Prostate gland (tissue), 2 donors: ENCODE measurements at places on chromosomes 1 and 21. TPM values are rescaled to one million over a fixed set of nuclear protein-coding genes. Genes with fewer than 3 reads are reported as not detected.

GRCh38 chr1:25629836-25630235 lies 13.2 kb downstream of the MAN1C1 start:
- H3K27ac ChIP-seq: no peak overlapping the region
- H3K4me1 ChIP-seq: no peaks in the 10 kb centered on the region
- no peaks in the 10 kb centered on the region for H3K27me3 ChIP-seq
- no peak overlapping the region for H3K4me3 ChIP-seq
- H3K36me3 ChIP-seq: no peaks in the 10 kb centered on the region

- no peak overlapping the region for H3K27ac ChIP-seq
- no peaks in the 10 kb centered on the region for H3K27me3 ChIP-seq
- H3K4me1 ChIP-seq: no peaks in the 10 kb centered on the region
Observed at GRCh38 chr1:50488876-50489275, 65.6 kb upstream of the DMRTA2 start.

DNA sequence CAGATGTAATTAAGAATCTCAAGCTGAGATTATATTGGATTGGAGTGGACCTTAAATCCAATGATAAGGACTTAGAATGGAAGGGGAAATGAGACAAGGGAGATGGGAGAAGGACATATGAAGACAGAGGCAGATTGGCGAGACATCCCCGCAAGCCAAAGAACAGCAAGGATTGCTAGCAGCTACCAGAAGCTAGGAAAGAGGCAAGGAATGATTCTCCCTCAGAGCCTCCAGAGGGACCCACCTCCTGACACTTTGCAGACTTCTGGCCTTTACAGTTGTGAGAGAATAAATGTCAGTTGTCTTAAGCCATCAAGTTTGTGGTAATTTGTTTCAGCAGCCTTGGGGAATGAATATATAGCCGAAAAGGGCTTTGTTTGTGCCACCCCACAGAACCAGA lies 20.7 kb downstream of the METTL13 start:
- DNase-seq: no peak
- H3K27ac ChIP-seq: no peak overlapping the region
- no peaks in the 10 kb centered on the region for H3K36me3 ChIP-seq
- H3K4me3 ChIP-seq: no peak overlapping the region

DNA sequence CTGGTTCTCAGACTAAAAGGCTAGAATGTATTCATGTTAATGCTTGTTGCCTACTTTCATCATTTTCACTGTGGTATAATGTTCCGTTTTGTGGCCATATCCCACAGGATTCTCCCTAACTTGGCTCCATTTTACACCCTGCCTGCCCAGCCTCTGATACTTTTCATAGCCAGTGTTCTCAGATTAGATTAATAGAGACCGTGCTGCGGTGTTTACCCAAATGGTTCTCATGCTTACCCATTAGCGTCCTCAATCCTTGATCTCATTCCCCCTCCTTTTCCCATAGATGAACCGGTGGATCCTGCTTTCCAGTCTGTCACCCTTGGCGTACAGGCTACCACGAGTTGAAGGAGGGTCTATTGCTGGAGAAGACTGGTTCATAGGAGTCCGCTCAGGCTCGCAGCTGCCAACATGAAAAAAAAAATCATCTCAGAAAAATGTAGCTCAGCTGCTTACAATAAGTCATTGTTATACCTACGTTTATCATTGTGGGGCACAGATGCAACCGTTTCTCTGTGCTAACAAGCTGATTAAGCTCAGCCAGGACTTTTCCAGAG lies 78.7 kb downstream of the SETD4 start:
- H3K27ac ChIP-seq: no peak overlapping the region
- no peaks in the 10 kb centered on the region for H3K36me3 ChIP-seq
- H3K27me3 ChIP-seq: no peaks in the 10 kb centered on the region
- no peak overlapping the region for H3K4me3 ChIP-seq
- peaks cover 5% of the 10 kb centered on the region for H3K4me1 ChIP-seq

- H3K4me3 ChIP-seq: no peak overlapping the region
- no peaks in the 10 kb centered on the region for H3K4me1 ChIP-seq
- no peaks in the 10 kb centered on the region for H3K36me3 ChIP-seq
- H3K27ac ChIP-seq: no peak overlapping the region
- no peak for DNase-seq
Observed at GRCh38 chr1:14625572-14625971, 27.1 kb downstream of the KAZN start.

DNA sequence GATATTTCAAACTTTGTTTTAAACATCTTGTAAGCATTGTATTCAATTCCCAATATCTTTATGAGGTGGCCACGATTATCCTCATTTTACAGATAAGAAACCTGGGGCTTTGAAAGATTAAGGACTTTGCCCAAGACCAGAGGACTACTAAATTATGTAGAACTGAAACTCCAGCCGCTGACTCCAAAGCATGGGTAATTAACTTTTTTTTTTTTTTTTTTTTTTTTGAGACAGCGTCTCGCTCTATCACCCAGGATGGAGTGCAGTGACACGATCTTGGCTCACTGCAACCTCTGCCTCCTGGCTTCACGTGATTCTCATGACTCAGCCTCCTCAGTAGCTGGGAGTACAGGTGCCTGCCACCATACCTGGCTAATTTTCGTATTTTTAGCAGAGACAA lies 68.7 kb downstream of the ALG14 start:
- H3K4me3 ChIP-seq: no peak overlapping the region
- no peaks in the 10 kb centered on the region for H3K4me1 ChIP-seq
- H3K27me3 ChIP-seq: no peaks in the 10 kb centered on the region
- no peaks in the 10 kb centered on the region for H3K36me3 ChIP-seq
- DNase-seq: no peak

- H3K27me3 ChIP-seq: no peaks in the 10 kb centered on the region
- peak overlapping the region; percentile 4 for H3K27ac ChIP-seq
- H3K4me1 ChIP-seq: no peaks in the 10 kb centered on the region
Observed at GRCh38 chr1:239893127-239893731, 198.5 kb upstream of the FMN2 start.

- no peak overlapping the region for H3K27ac ChIP-seq
- no peaks in the 10 kb centered on the region for H3K27me3 ChIP-seq
- H3K4me1 ChIP-seq: no peaks in the 10 kb centered on the region
- no peak overlapping the region for H3K4me3 ChIP-seq
- no peak for DNase-seq
Observed at GRCh38 chr1:42142894-42143675, 10.1 kb upstream of the GUCA2B start.

DNA sequence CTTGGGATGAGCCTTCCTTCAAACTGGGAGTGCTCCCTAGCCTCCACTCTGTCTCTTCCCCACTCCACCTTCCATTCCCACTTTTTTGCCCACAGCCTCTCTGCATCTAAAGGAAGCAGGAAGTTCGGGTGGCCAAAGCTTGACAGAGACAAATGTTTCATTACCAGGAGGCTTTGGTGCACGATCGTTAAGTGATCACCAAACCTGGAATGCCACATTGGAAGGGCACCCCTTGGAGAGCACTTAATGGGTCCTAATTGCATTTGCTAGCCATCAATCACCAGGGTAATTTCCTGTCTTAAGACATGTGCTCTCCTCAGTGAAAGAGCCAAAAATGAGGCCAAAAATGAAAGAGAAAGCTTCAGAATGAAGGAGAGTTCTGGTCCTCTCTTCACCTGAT lies 206.5 kb downstream of the TNR start:
- H3K27me3 ChIP-seq: no peaks in the 10 kb centered on the region
- H3K4me1 ChIP-seq: no peaks in the 10 kb centered on the region
- H3K4me3 ChIP-seq: no peak overlapping the region

GRCh38 chr1:156012051-156012817 lies 8.5 kb downstream of the SSR2 start:
- peaks cover 20% of the 10 kb centered on the region for H3K36me3 ChIP-seq
- no peak overlapping the region for H3K27ac ChIP-seq
- no peak overlapping the region for H3K4me3 ChIP-seq
- no peaks in the 10 kb centered on the region for H3K4me1 ChIP-seq
- no peaks in the 10 kb centered on the region for H3K27me3 ChIP-seq
- no peak for DNase-seq

DNA sequence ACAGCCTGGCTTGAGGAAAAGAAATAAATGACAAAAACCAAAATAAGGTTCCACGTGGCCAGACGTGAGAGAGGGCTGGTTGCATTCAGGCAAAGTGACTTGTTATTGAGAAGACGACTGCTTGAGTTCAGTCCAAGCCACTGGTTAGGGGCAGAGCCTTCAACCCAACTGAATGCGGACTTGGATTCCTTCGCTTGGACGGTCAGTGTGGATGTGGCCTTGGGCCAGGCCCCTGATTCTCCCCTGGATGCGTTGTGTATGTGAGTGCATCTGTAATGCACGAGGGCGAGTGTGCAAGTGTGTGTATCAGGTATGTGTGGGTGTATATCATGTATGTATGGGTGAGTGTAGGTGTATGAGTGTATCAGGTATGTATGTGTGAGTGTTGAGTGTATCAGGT lies 1.9 kb downstream of the PLA2G2F start:
- no peaks in the 10 kb centered on the region for H3K27me3 ChIP-seq
- no peaks in the 10 kb centered on the region for H3K36me3 ChIP-seq
- H3K27ac ChIP-seq: no peak overlapping the region

DNA sequence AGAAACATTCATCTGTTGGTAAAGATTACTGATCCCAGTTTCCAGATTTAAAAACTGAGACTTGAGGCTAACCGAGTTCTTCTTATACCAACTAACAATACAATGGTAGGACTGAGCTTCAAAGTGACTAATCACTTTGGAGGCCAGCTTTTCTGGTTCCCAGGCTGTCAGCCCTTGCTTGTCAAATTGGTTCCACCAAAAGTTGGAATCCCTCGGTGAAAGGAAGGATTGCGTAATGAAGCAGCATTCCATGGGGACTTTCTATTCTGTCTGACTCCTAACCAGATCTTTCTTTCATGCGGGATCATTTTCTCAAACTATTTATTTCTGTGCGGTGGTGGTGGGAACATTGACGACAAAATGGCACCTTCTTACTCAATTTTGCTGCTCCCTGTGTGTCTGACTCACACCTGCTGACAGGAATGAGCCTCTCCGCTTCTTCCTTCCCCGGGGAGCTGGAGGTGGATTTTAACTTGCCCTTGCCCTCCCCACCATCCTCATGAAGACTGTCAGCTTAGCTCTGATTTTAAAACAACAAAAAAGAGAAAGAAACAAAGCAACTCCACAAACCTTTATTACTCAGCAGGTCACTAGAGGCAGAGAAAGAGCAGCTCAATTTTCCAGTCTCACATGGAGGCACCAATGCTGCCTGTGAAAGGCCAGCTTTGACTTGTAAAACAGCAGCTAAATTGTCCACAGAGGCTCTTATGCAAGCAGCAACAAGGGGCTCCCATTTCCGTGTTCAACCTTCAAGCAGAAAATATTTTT lies 32.9 kb upstream of the RASAL2 start:
- no peaks in the 10 kb centered on the region for H3K36me3 ChIP-seq
- no peak for DNase-seq
- H3K27me3 ChIP-seq: no peaks in the 10 kb centered on the region
- H3K4me1 ChIP-seq: no peaks in the 10 kb centered on the region
- no peak overlapping the region for H3K4me3 ChIP-seq

DNA sequence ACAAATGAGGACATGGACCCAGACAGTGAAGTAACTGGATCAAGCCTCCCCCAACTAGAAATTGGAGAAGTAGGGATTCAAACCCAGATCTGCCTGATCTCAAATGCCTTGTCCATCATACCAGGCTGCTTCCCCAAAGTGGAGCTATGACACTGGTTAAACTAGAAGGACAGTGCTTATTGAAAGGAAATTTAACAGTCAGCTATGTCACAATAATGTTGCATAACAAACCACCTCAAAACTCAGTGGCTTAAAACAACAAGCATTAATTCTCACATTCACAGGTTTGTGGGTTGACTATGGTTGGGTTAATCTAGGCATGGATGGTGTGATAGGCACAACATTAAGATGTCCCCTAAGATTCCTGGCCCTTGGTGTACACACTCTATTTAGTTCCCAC lies 107.1 kb downstream of the TAS1R2 start:
- DNase-seq: no peak
- H3K36me3 ChIP-seq: no peaks in the 10 kb centered on the region
- no peak overlapping the region for H3K27ac ChIP-seq
- no peak overlapping the region for H3K4me3 ChIP-seq
- H3K4me1 ChIP-seq: no peaks in the 10 kb centered on the region

- no peaks in the 10 kb centered on the region for H3K4me1 ChIP-seq
- H3K4me3 ChIP-seq: no peak overlapping the region
- H3K27ac ChIP-seq: no peak overlapping the region
- peaks cover 2% of the 10 kb centered on the region for H3K36me3 ChIP-seq
Observed at GRCh38 chr1:36097693-36098585, 9.2 kb downstream of the ADPRS start.

- H3K4me3 ChIP-seq: no peak overlapping the region
- no peak overlapping the region for H3K27ac ChIP-seq
- no peaks in the 10 kb centered on the region for H3K36me3 ChIP-seq
- peaks cover 5% of the 10 kb centered on the region for H3K4me1 ChIP-seq
- DNase-seq: peak; percentile 42
Observed at GRCh38 chr1:235624721-235625333, 24.8 kb downstream of the GNG4 start.

DNA sequence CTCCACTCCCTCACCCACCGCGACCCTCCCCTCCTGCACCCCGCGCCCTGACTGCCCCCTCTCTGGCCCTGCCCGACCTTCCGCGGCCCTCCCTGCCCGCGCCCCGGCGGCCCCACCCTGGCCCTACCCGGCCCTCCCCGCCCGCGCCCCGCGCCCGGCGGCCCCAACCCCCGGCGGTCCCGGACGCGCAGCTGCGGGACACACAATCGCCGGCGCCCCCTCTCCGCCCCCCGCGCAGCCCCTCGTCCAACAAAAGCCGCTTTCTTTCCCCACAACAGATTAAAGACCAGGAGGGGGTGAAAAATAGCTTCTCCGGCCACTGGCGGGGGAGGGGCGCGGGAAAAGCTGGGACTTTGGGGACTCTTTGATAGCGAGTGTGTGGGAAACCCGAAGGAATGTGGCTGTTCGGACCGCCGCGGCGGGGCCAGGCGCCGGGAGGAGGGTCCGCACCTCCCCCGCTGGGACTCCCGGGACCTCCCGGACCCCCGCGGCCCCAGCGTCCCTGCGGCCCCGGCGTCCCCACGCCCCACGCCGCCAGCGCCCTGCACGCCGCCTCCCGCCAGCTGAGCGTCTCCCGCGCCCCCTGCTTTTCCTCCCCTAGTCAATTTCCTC lies 8.8 kb upstream of the ID3 start:
- no peak for DNase-seq
- H3K27ac ChIP-seq: peak overlapping the region; percentile 63
- no peaks in the 10 kb centered on the region for H3K27me3 ChIP-seq

DNA sequence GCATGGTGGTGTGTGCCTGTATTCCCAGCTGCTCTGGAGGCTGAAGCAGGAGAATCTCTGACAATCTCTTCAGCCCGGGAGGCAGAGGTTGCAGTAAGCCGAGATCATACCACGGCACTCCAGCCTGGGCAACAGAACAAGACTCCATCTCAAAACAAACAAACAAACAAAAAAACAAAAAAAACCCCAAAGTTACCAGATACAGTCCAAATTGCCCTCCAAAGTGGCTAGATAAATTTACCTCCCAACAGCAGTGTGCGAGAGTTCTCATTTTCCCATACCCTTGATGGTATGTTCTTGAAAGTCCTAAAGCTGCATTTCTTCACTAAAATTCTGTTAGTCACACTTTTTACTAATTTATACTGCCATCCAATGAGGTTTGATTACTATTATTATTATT lies 3.0 kb upstream of the OTUD3 start:
- H3K4me1 ChIP-seq: no peaks in the 10 kb centered on the region
- H3K4me3 ChIP-seq: no peak overlapping the region
- DNase-seq: no peak
- no peaks in the 10 kb centered on the region for H3K27me3 ChIP-seq
- no peak overlapping the region for H3K27ac ChIP-seq
- H3K36me3 ChIP-seq: no peaks in the 10 kb centered on the region

The EDN2 gene
- total RNA-seq: 12.6 TPM

The GABRD gene
- total RNA-seq: 0.32 TPM

The C1QA gene
- total RNA-seq: 83.7 TPM

The NOS1AP gene
- total RNA-seq: 11.0 TPM

The AGMAT gene
- total RNA-seq: 0.96 TPM

The GNG12 gene
- total RNA-seq: 61.5 TPM

The LHX8 gene
- total RNA-seq: 0.74 TPM

The CYP4B1 gene
- total RNA-seq: 41.4 TPM

The PCP4 gene
- total RNA-seq: 33.9 TPM
